Calu3 (cell line): ENCODE measurements at places on chromosomes 16 and 17.

- no peak for DNase-seq
These were observed 56.7 kb downstream of the ZNF423 start for GRCh38 chr16:49799172-49799571.

DNA sequence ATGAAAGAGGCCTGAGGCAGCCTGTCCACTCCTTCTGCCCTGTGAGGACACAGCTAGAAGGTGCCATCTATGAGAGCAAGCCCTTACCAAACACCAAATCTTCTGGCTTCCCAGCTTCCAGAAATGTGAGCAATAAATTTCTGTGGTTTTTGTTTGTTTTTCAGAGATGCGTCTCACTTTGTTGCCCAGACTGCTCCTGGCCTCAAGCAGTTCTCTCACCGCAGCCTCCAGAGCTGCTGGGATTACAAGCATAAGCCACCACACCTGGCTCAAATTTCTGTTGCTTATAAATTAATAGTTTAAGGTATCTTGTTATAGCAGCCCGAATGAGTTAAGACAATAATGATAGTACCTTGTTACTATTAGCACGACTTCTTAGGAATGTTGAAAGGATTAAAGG lies 12.5 kb upstream of the SLC16A11 start:
- no peak for DNase-seq

DNA sequence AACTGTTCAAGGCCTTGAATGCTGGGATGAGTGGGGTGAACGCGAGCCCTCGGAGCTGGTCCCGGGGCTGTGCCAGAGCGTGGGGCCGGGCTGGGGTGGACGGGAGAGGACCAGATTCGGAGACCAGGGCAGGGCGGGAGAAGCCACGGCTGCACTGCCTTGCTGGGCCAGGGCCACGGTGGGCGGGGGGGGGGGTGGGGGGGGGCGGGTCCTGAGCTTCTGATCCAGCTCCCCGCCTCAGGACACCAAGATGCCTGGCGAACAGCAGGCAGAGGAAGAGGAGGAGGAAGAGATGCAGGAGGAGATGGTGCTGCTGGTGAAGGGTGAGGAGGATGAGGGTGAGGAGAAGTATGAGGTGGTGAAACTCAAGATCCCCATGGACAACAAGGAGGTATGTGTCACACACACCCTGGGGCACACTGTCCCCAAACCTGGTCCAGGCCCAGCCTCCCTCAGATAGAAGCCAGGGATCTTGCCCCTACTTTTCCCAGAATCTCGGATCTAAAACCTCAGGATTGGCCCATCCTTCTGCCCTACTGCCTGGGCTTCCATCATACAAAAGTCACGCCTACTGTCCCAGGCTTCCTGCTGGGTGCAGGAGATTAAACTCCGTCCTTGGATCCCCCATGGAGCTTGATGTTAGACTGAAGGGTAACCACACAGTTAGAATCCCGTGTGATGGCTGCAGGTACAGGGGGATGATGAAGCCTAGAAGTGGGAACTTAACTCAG lies 563 bp downstream of the ZNF771 start:
- no peak for DNase-seq

- DNase-seq = no peak
These were observed 37.2 kb downstream of the LITAFD start for GRCh38 chr16:8919089-8919933.

GRCh38 chr17:1035546-1036170 lies 38.7 kb downstream of the TIMM22 start:
- DNase-seq = no peak

- DNase-seq = no peak
These were observed 58.3 kb downstream of the CYB561 start for GRCh38 chr17:63387656-63388340.

DNA sequence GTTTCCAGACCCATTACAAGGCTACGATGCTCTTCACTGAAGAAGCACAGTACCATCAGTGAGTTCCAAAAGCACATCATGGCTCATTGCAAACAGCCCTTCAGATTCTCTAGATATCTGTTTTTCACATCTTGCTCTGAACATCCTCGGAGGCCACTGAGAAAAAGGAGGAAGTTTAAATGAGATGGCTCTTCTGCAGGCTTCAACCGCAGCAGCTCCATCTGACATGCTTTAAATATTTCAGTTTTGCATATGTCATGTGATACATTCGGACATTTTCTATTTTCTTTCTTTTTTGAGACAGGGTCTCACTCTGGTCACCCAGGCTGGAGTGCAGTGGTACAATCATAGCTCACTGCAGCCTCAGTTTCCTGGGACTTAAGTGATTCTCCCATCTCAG lies 396.8 kb downstream of the NPIPA8 start:
- no peak for DNase-seq
